ENCODE measurements at places on chromosomes 13 and 19.

GRCh38 chr19:55390461-55390880 is 4.7 kb downstream of the RPL28 start:
- no peak for DNase-seq

DNA sequence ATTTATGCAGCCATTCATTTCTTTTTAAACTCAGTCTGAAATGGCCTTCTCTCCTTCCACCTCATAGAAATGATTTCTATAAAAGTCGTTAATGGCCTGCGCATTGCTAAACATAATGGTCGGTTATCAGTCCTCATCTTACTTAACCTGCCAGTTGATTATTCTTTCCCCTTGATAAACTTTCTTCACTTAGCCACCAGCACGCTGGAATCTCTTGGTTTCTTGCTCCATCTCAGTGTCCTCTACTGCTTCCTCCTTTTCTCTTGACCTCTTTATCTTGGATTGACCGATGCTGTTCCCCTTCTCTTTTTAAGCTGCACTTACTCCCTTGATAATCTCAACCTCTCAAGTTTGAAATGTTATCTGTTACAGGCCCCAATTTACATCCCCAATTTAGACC is 12.2 kb upstream of the CLC start:
- no peak for DNase-seq

DNA sequence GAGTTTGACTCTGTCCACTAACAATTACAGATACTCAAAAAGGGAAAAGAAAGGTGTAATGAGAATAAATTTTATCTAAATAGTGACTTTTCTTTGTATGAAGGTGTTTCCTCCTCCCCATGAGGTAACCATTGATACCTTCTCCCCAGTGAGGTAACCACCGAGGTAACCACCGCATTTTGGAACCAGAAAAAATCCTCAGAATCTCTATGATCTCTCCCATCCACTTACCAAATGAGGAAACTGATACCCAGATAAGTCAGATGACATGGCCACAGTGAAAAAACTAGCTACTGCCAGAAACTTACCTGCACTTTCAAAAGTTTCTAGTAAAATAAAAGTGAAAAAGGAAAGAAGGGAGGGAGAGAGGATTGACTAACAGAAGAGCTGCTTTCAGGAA is 124.0 kb upstream of the FNDC3A start:
- DNase-seq: no peak

DNA sequence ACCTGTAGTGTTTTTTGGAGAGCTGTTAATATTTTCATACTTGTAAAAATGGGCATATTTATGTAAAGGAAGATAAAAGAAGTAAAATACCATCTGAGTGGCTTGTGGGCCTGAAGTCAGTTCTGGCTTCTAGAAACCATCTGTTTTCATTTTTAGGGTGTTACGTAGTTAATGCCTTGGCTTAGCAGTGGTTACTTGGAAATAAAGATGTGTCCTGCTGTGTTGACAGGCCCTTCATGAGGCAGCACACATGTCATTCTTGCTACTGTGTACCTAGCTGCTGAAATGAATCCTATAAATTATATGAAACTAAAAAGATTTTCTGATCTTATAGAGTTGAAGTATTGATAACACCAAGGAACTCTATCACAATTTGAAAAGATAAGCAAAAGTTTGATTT is 16.0 kb downstream of the ILF3 start:
- no peak for DNase-seq

DNA sequence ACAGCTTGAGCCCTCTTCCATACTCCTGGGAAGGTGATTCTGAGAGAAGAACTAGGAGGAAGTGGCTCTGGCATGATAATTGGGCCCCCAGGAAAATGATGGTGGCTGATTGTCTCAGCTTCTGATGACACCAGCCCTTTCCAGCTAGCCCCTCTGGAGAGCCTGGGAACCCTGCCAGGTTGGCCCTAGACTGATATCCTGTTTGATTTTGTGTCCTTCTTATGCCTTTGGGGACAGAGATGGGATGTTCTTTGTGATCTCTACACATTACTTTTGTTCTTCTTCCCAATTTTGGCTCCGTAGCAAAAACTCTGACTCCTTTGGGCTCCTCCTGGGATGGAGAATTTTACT is 39.7 kb downstream of the ERICH6B start:
- DNase-seq: no peak

GRCh38 chr13:20428666-20429644 is 96.7 kb downstream of the CRYL1 start:
- no peak for DNase-seq

- no peak for DNase-seq
These were observed 152.4 kb downstream of the KATNAL1 start for GRCh38 chr13:30154931-30155330.

Measured in activated T-helper 1 cell treated with Interleukin-2 at 50 U/mL for 16 hours (primary cell).